ENCODE measurements at places on chromosomes 1 and 21. TPM values are rescaled to one million over a fixed set of nuclear protein-coding genes. Genes with fewer than 3 reads are reported as not detected.

DNA sequence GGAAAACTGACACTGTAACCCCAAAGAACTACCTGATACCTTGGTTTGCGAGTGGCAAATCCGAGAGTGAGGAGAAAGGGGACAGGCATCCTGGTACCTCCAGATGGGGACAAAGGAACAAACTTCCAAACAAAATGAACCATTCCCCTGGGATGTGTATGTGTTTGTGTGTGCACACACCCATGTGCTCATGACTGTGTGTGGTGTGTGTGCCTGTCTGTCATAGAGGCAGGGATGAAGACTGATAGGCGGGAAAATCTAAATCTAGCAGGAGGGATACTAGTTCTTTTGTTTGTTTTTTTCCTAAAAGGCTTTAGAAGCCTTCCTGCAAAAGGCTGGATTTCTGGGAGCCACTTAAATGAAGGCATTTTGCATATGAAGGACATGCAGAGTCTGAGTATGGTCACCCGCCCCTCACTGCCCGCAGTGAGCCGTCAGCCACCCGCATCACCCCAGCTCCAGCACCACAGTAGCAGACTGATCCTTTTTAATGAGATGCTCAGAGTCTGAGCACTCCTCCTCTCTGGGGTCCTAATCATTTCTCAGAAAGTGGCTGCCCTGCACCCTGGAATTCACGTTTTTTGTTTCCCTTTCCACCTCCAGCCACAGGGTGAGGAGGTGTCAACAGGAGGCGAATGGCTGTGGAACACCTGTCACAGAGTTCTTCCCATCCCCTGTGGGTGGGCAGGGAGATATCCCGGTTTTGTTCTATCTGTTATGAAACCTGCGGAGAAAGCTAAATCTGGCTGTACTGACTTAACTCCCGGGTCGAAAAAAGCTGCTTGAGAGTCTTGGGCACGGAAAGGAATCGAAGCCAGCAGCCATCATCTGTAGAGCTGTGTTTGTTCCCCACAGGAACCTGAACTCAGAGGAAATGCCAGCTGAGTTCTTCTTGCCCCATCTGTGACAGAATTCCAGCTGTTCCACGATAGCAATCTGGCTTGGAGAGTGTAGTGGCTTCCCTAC lies 34.9 kb downstream of the UTP25 start:
- H3K27ac ChIP-seq: no peak overlapping the region
- H3K4me1 ChIP-seq: no peaks in the 10 kb centered on the region
- no peak overlapping the region for H3K4me3 ChIP-seq

DNA sequence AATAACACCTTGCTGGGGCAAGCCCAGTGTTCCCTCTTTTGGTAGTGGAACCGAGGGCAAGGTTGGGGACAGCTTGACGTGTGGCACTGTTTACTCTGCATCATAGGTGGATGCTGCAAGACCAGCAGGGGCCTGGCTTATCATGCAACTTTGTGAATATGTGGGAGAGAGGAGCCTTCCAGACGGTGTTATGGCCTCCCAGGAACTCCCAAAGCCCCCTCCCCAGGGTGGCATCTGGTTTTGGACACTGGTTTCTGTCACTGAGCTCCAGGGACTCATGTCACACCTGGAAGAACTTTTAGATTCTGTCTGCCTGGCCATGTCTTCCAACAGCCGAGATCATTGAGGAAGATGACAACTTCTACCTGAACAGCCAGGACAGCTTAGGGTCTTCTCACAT lies 1.4 kb upstream of the TLR5 start:
- H3K36me3 ChIP-seq: no peaks in the 10 kb centered on the region
- H3K27me3 ChIP-seq: no peaks in the 10 kb centered on the region
- peak overlapping the region; percentile 75 for H3K27ac ChIP-seq
- DNase-seq: no peak

- H3K4me1 ChIP-seq: peaks cover 10% of the 10 kb centered on the region
- H3K27me3 ChIP-seq: no peaks in the 10 kb centered on the region
- H3K36me3 ChIP-seq: no peaks in the 10 kb centered on the region
- DNase-seq: no peak
- no peak overlapping the region for H3K27ac ChIP-seq
- H3K4me3 ChIP-seq: no peak overlapping the region
Measured at GRCh38 chr1:45679123-45679522, 7.2 kb downstream of the GPBP1L1 start.

DNA sequence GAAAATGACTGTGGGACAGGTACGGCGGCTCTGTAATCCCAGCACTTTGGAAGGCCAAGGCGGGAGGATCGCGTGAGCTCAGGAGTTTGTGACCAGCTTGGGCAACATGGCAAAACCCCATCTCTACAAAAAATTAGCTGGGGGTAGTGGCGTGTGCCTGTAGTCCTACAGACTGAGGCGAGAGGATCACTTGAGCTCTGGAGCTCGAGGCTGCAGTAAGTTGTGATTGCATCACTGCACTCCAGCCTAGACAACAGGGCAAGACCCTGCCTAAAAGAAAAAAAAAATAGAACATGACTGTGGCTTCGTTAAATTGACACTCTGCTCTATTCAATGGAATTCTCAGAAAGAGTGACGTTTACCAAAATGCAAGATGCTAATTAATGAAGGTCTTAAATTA lies 3.9 kb upstream of the DBT start:
- no peaks in the 10 kb centered on the region for H3K27me3 ChIP-seq
- H3K4me1 ChIP-seq: peaks cover 3% of the 10 kb centered on the region
- no peak overlapping the region for H3K4me3 ChIP-seq
- no peak overlapping the region for H3K27ac ChIP-seq
- no peak for DNase-seq

Gene CNIH3
- 6.9 TPM for total RNA-seq

Gene SAMD13
- not detected for total RNA-seq

GRCh38 chr1:115790356-115790755 lies 21.8 kb upstream of the CASQ2 start:
- DNase-seq: no peak
- no peaks in the 10 kb centered on the region for H3K36me3 ChIP-seq
- H3K27ac ChIP-seq: no peak overlapping the region
- no peaks in the 10 kb centered on the region for H3K27me3 ChIP-seq
- no peak overlapping the region for H3K4me3 ChIP-seq

GRCh38 chr1:194813096-194813495 lies 1626.7 kb upstream of the B3GALT2 start:
- H3K4me1 ChIP-seq: peaks cover 1% of the 10 kb centered on the region
- H3K27ac ChIP-seq: no peak overlapping the region
- no peak for DNase-seq
- H3K27me3 ChIP-seq: no peaks in the 10 kb centered on the region
- no peak overlapping the region for H3K4me3 ChIP-seq

Gene FAM3B
- total RNA-seq: 0.60 TPM

Gene CHIA
- not detected for total RNA-seq

Gene GPR153
- 6.7 TPM for total RNA-seq

DNA sequence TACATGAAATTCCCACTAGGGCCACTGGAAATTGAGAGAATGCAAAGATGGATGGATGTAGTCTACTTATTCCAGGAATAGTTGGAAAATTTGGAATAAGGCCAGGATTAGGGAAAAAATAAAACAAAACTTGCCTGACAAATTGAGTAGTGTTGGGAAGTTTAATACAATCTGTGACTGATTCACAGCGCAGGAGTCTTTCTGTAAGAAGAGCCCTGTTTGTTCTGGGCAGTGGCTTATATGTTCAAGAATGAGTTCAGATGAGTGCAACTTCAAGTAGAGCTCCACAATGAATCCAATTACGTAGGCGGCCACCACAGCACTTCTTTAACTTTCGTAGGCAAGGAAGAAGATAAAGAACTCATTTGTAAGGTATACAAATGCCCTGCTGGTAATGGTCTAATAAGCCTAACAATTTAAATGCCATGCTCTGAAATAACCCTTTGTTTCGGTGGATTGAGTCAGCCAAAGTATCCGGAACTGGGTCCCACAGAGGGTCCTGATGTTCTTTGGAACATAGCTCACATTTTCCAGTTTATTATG lies 47.1 kb upstream of the KCNE1 start:
- H3K36me3 ChIP-seq: no peaks in the 10 kb centered on the region
- H3K4me1 ChIP-seq: no peaks in the 10 kb centered on the region
- no peak overlapping the region for H3K27ac ChIP-seq
- no peaks in the 10 kb centered on the region for H3K27me3 ChIP-seq
- H3K4me3 ChIP-seq: no peak overlapping the region

GRCh38 chr1:55445416-55445815 lies 230.3 kb upstream of the USP24 start:
- no peak overlapping the region for H3K27ac ChIP-seq
- H3K36me3 ChIP-seq: no peaks in the 10 kb centered on the region
- H3K4me3 ChIP-seq: no peak overlapping the region
- no peaks in the 10 kb centered on the region for H3K4me1 ChIP-seq
- H3K27me3 ChIP-seq: no peaks in the 10 kb centered on the region

Gene AMY2A
- total RNA-seq: 0.42 TPM
